GDM1 (cell line): ENCODE measurements at places on chromosomes 7 and 10.

DNA sequence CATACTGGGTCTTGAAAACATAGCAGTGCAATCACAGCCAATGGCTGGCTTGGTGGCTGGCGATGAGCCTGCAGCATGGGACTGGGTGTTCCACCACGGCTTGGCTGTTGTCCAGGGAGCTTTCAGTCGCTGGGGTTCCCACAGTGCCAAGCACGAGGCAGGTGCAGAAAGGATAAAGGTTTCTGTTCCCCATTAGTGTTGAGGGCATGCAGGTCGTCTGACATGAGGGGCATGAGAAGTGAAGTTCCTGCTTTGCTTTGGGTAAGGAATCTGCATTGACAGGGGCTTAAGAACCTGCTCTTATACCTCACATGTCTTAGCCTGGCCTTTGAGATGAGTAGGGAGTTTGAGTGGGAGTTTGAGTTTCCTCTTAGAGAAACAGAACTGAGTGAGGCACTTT is 9.0 kb upstream of the CFTR start:
- DNase-seq = no peak

DNA sequence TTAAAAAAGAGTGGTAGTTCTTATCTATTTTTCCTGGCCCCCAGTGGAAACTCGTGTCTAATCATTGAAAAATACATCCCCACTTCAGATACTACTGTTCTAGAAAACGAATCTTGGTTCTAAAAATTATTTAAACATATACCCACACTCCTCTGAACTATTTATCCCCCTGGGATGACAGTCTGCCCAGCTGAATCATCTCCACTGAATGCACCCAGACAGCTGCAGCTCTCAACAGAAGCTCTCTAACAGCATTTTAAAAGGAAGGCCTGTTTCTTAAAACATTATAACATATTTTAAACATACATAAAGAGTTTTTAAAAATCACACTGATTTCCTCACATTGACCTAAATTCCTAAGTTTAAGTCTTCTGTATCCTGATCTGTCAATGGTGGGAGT is 544.6 kb upstream of the PHF14 start:
- DNase-seq = no peak

DNA sequence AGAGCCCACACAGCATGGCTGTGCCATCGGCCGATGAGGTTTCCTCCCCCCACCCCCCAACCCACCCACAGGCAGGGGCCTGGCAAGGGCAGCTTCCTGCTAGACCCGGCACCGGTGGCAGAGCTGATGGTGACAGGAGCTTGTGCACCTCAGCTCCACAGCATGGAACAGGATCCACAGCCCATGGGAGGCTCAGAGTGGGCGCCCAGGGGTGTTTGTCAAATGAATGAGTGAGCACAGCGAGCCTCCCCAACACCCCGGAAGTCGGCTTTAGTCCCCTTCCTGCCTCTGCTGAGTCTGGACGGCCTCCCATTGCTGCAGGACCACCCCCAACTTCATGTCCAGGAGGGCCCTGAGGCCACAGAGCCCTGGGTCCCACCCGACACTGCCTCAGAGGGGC is 68.9 kb downstream of the PDGFA start:
- DNase-seq = no peak

DNA sequence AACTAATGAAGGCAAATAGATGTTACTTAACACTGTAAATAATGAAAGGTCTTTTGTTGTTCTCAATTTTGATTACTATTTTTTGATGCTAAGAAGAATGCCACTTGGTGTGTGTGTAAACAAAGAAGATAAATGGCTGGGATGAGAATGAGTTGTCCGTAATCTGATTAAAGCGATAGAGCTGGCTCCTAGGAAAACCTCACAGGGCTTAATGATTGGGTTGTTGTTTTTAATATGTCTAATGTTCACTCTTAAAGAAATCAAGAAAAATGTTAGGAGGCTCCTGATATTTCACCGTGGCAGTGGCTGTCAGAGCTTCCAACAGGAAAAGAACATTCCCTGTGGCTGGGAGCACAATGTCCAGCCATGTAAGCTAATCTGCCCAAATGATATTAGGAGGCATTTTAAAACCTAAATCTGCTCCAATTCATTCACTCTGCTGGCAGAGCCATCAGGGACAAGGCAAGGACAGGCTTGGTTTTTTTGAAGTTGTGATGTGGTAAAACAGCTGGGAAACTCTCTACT is 243.9 kb downstream of the SNX10 start:
- no peak for DNase-seq

DNA sequence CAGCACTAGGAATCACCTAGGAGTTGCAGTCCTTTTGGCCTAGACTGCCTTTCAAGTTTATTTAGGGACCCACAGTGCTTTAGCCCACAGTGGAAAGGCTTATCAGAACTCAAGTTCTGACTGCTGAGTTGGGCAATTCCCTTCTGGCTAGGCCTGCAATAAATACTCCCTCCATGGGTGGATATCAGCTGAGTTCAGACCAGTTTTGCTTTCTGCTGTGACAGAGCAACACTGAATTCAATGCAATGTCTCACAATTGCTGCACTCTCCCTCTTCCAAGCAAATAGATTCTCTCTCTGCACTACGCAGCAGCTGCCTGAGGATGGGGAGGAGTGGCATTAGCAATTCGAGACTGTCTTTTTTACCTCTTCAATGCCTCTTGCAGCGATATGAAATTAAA is 1153.3 kb downstream of the SORCS1 start:
- no peak for DNase-seq

GRCh38 chr7:17521437-17521836 is 223.0 kb downstream of the AHR start:
- DNase-seq = no peak

- DNase-seq = no peak
Measured at GRCh38 chr7:43077285-43077684, 35.2 kb upstream of the HECW1 start.

- no peak for DNase-seq
Measured at GRCh38 chr7:52705768-52706167, 329.7 kb upstream of the POM121L12 start.

DNA sequence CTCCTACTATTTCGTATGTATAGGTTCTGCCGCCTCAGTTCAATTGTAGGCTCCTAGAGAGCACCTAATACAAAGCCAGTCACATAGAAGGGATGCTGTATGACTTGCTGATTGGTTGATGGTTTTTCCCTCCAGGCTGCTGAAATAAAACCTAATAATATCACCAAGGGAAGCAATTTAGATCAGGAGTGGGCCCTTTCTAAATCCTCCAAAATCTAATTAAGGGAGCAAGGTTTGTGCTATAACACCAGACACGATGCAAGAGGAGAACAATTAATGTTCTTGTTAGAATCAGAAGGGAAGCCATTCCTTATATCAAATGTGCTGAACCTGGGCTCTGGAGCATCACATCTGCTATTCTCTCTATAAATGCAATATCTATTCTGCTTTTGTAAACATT is 42.0 kb upstream of the SLC13A1 start:
- no peak for DNase-seq

DNA sequence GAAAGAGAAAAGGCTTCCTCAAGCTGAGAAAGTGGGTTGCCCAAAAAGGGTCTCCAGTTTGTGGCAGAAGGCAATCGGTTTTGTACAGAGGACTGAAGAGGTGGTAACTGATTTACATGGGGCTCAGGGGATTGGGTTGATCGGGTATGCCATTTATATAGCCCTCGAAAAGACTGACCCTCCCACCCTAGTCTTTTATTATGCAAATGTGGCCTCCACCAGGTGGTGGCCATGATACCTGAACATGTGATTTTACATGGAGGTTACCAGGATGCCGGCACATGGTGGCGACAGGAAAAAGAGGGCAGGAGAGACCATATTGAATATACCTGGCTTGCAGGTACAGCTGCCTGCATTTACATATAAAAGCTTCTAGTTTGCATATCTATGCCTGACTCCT is 36.7 kb downstream of the ATE1 start:
- no peak for DNase-seq

DNA sequence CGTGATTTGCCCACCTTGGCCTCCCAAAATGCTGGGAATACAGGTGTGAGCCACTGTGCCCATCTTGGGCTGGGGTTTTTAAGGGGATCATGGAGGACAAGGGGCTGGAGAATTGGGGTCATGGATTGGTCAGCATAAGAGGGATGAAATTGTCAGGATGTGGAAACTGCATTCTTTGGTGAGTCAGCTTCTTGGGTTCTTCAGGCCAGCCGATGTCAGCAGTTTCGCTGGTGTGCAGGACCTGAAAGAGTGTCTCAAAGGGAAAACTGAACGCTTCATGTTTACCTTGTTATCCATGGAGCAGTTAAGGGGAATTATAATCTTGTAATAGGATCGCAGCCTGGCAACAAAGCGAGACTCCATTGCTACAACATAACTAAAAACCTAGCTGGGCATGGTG is 13.0 kb downstream of the GALNT17 start:
- no peak for DNase-seq

DNA sequence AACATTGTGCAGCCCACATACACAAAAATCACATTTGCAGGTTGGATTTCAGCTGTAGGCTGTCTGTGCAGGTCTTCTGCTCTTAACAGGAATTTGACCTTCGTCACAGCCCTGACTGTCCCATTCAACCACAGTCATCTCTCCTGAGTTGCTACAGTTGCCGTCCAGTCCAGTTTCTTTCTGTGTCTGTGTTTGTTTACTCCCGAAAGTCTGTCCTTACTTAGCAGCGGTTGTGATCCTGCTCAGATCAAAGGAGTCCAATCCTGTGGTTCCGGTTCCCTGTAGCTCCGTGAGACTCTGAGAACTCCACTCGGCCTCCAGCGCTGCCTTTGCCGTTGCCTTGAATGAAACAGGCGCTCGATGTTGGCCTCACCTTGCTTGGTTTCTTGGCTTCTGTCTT is 111.6 kb upstream of the GATA3 start:
- DNase-seq = no peak

GRCh38 chr10:121448766-121449421 is 149.3 kb downstream of the FGFR2 start:
- no peak for DNase-seq

DNA sequence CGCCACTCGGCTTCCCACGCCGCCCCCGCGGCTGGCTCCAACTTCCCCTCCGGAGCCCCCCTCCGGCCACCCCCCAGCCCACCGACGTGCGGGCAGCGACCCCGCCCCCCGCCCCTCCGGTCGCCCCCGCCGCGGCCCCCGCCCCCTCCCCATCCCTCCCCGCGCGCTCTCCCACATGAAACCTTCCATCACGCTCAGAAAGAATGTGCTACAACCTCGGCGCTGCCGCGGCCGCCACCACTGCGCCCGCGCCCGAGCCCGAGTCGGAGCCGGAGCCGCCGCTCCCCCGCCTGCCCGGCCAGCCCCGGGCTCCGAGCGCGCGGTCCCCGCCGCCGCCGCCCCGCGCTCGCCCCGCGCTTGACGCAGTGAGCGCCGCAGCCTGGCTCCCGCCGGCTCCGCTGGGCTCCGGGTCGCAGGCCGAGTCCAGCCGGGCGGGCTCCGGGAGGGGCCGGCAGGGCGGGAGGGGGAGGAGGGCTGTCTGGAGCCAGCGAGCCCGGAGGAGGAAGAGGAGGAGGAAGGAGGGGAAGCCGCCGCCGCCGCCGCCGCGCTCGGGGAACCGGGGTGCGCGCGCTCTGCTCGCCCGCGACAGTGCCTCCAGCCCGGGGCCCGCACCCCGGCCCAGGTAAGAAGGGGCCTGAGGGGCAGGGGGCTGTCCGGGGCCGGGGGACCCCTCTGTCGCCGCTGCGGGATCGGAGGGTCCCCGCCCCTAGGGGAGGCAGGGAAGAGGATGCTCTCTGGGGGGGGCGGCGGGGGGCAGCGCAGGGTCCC is 4.3 kb upstream of the ELFN1 start:
- no peak for DNase-seq

- no peak for DNase-seq
Measured at GRCh38 chr10:120734483-120735078, 116.6 kb upstream of the WDR11 start.
